ENCODE measurements at places on chromosomes 16 and 17.
A peak's percentile ranks its signal among the peaks of the same experiment; 100 is the strongest.

DNA sequence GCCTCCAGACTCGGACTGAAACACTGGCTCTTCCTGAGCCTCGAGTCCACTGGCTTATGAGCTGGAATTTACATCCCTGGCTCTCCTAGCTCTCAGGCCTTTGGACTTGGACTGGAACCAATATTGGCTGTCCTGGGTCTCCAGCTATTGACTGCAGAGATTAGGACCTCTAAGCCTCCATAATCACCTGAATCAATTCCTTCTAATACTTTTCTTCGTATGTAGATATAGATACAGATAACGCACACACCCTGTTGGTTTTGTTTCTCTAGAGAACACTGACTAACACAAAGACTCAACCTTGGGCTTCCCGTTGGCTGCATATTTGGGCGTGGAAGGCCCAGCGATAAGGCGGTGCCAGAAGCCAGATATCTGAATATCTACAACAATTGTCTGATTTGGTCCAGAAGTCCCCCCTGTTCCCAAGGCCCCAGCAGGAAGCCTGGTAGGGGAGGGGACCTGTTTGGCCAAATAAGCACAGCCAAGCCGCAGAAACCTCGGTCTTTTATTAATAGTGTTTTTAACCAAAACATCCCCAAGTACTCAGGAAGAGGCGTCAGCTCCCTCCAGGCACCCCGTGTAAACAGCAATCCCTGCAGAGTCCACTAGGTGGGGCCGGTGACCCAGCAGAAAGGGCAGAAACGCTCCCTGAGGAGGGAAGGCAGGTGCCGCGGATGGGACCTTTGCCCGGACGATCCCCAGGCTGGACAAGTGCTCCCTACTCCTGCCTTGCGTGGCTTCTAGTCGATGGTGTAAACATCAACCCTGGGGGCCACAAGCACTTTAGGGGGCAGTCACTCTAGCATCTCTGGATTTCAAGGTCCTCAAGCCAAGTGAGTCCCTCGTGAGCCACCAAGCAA is 57.0 kb downstream of the ABR start:
- peak; percentile 99 for DNase-seq

GRCh38 chr16:80463326-80463725 is 77.5 kb upstream of the DYNLRB2 start:
- no peak for DNase-seq

DNA sequence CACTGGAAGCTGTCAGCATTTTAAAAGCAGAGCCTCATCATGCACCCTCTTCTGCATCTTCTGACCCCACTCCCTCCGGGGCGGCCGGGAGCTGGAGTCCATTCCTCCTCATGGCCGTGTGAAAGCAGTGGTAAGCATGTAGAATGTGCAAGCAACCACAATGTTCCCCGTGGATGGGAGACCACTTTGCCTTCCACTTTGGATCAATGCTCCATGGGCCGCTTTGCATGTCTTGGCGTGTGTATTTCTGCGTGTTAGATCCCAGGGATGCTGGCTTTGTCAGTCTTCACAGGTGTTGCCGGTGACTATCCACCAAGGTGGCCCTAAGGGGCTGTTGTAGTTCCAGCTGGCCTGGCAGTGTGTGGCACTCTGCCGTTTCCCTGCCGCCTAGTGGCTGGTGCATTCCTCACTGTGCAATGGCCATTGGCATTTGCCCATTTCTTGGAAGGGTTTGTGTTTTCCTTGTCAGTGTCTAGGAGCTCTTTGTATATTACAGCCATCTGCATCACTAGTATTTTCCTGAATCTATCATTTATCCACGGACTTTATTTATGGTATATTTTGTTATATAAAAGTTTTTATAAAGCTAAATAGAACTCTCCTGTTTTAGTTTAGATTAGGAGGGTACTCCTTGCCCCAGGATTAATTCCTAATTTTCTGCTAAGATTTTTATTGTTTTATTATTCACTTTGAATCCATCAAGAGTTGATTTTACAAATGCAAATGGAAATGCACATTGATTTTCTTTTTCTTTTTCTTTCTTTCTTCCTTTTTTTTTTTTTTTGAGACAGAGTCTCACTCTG is 5.8 kb upstream of the ALDH3A1 start:
- peak; percentile 90 for DNase-seq

DNA sequence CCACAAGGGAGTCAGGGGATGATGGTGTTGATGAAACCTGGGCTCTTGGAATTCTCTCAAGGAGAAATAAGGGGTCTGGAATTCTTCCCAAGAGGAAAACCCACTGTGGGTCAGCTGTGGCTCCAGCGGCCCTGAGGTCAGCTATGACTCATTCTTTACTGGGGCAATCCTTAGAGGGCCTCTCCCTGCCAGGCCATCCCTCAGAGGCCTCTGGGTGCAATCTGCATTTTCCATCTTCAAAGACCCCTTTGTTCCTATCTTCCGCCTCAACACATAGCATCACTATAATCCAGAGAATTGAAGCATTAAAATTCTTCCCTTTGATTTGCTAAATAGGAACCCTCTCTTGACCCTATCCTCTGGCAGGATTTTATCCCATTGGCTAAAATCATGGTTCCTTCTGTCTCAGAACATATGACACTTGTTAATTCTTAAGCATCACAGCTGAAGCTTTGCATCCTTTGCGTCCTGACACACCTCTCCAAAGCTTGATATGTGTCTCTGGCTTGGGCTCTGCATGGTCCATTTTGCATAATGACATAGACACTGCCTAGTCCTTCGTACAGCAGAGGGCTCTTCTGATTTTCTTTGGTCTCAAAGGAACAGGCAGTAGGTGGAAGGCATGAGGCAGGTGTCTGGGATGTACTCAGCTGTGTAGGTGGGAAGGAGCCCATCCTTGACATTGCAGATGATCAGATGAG is 4.4 kb upstream of the KRT37 start:
- peak; percentile 84 for DNase-seq

GRCh38 chr16:50567651-50568050 is 19.5 kb downstream of the NKD1 start:
- no peak for DNase-seq

DNA sequence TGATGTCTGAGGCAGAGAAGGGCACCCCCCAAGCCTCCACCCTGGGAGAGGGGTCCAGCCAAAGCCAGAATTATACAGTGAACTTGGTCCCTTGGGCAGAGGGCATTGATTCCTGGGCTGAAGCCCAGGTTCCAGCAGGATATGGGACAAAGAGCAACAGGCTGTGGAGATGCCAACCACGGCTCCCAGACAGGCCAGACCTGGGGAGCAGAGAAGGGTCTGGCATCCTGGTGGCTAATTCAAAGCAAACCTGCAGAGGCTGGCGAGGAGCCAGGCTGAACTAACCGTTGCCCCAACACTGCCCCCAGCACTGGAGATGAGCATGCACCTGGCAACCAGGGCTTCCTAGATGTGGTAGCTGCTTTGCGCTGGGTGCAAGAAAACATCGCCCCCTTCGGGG is 3.0 kb downstream of the CES3 start:
- no peak for DNase-seq

GRCh38 chr17:42985225-42985624 is 4.9 kb downstream of the RUNDC1 start:
- DNase-seq = peak; percentile 14

GRCh38 chr16:23807028-23807427 is 28.8 kb upstream of the PRKCB start:
- DNase-seq = peak; percentile 23

DNA sequence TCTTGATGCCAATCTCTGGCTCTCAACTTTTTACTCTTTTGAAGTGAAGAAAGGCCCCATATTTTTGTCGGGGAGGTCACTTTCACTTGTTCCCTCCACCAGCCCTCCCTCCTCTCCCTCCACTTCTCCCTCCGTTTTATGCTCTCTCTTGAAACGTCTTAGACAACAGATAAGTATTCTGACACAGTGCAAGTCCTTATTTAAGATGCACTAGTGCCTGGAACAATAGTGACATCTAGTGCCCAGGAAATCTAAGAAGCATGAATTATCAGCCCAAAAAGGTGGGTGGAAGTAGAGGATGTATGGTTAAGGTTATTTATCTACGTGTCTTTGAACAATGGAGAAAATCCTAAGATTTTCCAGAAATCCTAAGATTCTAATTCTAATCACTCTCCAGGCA is 17.9 kb downstream of the PSME3IP1 start:
- peak; percentile 83 for DNase-seq

Measured in osteoblast (primary cell).